ENCODE measurements at places on chromosomes 13 and 19. TPM values are rescaled to one million over a fixed set of nuclear protein-coding genes. Genes with fewer than 3 reads are reported as not detected.

The SYNGR4 gene
- total RNA-seq: not detected

The RNF113B gene
- not detected for total RNA-seq

The SHFL gene
- total RNA-seq: 41.5 TPM

The CEACAM7 gene
- not detected for total RNA-seq

The DIAPH3 gene
- total RNA-seq: 15.4 TPM

The ACP7 gene
- not detected for total RNA-seq

DNA sequence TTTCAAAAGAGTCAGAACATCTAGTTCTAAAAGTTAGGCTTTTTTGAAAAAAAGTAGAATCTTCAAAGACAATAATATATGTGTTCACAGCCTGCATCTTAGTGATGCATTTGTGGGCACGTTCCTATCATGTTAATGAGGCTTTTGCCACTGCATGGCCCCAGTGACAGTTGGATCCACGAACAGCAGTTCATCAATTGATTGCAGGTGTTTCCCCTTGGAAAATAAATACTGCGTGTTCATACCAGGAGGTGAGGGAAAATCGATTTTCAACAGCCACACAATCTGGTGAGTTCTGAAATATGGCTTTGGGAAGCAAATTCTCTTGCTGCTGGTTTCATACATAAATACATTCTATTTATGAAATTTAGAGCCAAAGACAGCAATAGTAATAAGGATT is 343.8 kb upstream of the SLC10A2 start:
- no peak for DNase-seq

DNA sequence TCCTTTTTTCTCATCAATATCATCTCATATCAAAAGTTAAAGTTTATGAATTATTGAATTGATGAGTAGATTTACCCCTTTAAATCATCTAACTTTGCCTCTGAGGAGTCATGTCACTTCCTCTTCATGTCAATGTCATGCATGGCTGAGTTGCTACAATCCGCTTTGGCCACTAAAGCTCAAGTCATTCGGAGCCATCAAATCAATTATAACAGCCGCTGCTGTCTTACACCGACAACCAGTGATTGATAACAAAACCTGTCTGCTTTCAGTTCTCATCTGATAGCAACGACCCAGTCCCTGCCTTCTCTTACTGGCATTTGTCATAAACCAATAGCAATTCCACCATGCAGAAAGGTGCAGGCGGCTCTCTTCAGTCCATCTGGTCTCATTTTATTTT is 429.3 kb downstream of the DIAPH3 start:
- no peak for DNase-seq

- DNase-seq: no peak
Measured at GRCh38 chr19:47523473-47523872, 8.6 kb upstream of the NAPA start.

GRCh38 chr19:12975221-12975741 is 5.9 kb downstream of the DAND5 start:
- DNase-seq: no peak

DNA sequence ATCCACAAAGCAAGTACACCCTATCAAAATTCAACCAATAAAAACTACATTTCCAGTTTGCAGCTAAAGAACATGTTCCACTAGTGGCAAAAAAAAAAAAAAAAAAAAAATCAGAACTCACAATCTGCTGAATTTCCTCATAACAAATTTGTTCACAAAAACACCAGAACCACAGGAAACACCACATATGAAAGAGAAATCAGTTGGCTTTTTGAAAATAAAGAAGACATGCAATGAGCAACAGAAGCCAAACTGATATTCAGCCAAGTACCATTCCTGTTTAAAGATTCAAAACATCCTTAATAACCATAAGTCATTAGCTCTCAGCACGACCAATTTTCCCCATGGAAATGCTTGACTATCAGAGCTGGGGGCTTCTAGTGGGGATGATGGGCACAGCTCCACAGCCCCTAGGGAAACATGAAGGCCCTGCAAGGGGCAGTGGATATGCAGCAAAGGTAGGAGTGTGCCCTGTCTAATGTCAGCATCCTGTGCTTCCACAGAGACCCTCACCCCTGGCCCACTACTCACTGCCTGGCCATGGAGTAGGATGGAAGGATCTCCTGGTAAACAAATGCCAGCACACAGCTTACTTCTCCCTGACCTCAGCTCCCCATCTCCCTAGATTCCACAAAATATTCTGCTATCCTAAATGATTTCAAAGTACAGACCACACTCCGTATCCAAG is 74.0 kb upstream of the DOCK9 start:
- peak; percentile 68 for DNase-seq

- no peak for DNase-seq
Measured at GRCh38 chr19:31285744-31286143, 63.5 kb downstream of the TSHZ3 start.

GRCh38 chr13:102900193-102900608 is 54.4 kb downstream of the ERCC5 start:
- no peak for DNase-seq

GRCh38 chr13:73089213-73089612 is 30.4 kb downstream of the KLF5 start:
- no peak for DNase-seq

- no peak for DNase-seq
Measured at GRCh38 chr19:16012552-16012951, 63.7 kb upstream of the TPM4 start.
